ENCODE measurements at places on chromosomes 5 and 9.

- DNase-seq, result no peak
Measured at GRCh38 chr9:7150153-7150890, 392.5 kb downstream of the KDM4C start.

DNA sequence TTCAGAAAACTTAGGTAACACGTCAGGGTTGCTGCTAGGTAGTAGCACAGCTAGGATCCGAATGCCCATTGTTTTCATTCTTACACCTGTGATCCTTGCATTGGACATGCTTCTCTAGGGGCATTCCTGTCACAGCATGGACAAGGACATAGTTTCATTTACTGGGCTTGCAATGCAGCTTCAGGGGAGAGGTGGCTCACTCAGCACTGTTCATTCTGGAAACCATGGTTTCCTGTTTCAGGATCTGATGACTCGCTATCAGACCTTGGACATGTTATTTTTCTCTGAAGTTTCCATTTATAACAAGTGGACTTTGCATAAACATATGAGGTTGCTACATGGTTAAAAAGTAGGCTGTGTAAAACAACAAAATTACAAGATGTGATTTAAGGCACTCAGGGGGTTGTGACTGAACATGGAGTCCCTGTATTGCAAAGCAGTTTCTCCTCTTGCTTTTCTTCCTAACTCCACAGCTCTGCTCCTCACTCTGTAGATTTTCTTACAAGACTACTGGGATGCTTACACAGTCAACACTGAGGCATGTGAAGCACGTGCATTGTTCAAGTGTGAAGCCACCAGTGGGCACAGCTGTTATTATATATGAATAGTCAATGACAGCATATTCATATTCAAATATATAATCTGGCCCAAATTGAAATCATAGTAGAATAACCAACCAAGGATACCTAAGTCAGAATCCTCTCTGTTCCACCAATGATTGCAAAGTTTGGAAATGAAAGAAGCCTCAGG is 66.1 kb upstream of the STK32A start:
- no peak for DNase-seq

- DNase-seq, result no peak
Measured at GRCh38 chr9:114820776-114821501, 15.1 kb upstream of the TNFSF15 start.

DNA sequence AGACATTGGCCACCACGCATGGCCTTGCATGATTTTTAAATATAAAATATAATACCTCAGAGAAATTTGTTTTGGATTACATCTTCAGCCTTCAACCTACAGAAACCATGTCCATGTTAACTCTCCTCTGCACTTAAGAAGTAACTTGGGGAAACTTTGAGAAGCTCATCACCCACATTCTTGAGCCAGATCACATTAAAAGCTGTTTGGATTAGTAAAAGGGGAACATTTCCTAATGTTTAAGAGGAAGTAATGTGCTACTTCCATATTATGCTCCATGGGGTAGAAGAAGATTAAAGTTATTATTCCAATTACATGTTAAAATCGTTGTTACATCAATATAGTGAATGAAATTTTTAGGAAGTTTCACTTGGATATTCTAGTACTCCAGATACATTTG is 10.4 kb upstream of the CEP120 start:
- DNase-seq, result no peak

DNA sequence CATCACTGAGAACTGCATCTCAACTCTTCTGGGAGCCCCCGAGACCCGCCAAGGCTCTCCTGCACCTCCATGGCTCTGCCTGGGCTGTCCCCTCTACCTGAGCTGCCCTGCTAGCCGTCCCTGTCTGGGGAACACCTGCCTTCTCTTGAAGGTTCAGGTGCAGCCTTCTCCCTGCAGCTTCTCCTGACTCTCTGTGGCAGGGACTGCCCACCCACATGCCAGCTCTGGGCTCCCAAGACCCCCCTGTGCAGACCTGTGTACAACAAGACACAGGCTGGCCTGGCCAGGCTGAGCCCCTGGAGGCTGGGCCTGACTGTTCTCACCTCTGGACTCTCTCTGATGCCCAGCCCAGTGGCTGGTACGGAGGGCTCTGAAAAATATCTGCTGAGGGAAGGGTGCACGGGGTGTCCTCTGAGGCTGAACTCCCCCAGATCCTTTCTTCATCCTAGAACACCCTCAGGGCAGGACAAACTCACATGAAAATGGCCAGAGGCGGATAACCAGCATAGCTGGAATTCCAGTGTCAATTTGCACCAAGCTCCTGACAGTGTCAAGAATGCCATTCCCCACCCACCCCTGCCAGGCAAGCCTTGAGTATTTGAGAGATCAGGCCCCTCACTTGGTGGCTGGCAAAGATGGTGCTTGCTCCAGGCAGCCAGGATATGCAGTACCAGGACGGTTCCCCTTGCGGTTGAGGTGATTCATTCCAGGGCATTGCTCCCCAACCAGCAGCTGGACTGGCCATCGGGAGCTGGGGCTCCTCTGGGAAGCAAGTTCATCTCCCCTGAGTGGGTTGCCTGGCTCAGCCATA is 40.9 kb upstream of the SLC25A51 start:
- DNase-seq, result no peak

DNA sequence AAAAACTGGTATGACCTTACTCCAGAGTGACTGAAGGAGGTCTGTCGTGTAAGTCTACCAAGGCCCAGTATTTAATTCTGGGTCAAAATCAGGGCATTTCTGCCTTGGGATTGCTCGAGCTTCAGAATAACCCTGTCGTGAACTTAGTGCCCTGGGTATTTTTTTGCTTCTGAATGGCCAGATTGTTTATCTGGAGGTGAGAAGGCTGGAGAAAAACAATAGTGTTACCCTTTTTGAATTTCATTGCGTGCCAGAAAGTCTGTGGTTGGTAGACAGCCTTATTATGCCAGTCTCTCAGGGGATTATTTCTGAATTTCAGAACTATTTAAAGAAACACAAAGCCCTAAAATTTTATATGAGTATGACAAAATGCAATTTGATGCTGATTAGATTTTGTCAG is 323.4 kb downstream of the CSNK1G3 start:
- no peak for DNase-seq

DNA sequence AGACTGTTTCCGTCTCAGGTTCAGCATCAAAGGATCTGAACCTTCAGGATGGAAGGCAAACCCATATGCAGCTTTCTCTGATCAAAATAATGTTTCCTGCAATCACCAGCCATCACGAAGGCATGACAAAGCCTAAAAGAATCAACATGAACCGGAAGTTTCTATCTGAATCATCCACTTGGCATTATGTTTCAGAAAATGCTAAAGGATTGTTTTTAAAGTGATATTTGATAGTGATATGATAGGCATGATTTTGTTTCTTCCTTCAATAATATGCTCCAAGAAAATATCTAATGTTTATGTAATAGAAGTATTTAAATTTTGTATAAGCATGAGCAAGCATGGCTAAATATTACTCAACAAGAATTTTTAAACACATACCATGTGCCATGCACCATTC is 219.6 kb downstream of the PLK2 start:
- DNase-seq, result no peak

DNA sequence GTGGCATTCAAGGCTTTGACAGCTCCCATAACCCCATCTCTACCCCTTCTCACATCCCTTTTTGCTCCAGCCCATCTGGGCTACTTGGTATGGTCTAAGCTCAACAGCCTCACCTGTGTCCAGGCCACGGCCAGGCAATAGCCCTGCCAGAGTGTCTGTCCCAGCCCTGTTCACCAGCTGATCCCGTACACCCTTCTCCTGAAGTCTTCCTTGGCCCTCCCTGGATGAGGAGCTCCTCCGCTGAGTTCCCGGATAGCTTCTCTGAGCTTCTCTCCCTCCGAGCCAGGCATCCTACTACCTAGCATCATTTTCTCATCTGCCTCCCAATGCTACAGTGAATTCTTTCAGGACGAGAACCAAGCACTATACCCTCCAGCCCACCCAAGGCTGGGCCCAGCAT is 208.2 kb downstream of the DAB2IP start:
- DNase-seq, result no peak

DNA sequence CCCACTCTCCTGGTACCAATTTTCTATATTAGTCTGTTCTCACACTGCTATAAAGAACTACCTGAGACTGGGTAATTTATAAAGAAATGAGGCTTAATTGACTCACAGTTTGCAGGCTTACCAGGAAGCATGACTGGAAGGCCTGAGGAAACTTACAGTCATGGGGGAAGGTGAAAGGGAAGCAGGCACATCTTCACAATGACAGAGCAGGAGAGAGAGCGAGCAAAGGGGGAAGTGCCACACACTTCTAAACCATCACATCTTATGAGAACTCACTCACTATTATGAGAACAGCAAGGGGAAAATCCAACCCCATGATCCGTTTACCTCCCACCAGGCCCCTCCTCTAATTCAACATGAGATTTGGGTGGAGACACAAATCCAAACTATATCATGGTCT is 72.2 kb downstream of the ATG10 start:
- DNase-seq, result no peak

DNA sequence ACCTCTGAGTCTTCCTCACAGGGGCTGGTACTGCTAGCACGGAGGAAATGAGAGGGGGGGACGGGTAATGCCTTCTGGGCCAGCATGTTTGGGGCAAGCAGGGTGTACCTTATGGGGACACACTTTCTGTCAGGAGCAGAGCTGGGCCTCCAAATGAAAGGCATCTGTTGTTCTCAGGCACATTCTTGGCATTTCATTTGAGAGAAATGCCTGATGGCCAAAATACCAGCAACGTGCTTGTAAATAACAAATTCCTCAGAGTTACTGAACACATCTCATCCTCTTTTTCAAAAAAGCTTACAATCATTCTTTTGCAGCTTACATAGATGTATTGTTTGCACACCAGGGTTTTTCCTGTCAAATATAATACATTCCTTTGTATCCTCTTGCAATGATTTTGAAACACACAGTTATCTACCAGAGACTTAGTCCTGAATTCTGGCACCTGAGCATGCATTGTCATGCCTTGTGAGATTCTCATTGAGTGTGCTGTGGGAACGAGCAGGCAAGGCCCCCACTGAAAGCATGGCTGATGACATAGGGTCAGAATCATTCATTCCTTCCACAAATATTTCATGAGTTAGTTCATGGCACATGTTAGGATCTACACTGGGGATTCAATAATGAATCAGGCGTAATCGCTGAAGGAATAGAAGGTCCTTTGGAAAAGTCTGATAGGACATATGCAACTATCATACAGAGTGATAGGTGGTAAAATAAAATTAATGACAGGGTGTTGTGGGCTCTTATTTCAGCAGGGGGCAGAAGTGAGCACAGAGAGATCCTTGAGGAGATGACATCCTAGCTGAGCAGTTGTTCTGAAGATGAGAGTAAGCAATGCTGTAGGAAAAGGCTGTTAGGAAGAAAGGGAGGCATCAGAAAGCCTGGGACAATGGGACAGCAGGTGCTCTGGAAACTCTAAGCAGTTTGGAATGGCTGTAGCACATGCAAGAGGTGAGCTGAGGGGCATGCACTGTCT is 260.9 kb upstream of the TUT7 start:
- no peak for DNase-seq

DNA sequence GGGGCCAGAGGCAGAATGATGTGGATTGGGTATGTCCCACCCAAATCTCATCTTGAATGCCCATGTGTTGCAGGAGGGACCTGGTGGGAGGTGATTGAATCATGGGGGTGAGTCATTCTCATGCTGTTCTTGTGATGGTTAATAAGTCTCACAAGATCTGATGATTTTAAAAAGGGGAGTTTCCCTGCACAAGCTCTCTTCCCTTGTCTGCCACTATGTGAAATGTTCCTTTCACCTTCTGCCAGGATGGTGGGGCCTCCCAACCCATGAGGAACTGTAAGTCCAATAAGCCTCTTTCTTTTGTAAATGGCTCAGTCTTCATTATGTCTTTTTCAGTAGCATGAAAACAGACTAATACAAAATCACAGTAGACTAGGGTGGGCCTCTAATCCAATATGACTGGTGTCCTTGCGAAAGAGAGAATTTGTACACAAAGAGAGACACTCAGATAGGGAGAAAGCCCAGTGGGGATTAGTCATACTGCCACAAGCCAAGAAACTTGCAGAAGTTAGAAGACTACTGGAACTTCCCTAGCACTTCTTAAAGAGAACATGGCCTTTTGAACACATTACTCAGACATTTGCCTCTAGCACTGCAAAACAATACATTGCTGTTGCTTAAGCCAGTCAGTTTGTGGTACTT is 68.4 kb downstream of the ANXA1 start:
- no peak for DNase-seq

- DNase-seq, result no peak
Measured at GRCh38 chr5:36363101-36363500, 61.4 kb upstream of the RANBP3L start.

- DNase-seq, result no peak
Measured at GRCh38 chr5:55855509-55855908, 4.4 kb downstream of the IL31RA start.

GRCh38 chr9:112125951-112126388 is 49.1 kb downstream of the SUSD1 start:
- no peak for DNase-seq

DNA sequence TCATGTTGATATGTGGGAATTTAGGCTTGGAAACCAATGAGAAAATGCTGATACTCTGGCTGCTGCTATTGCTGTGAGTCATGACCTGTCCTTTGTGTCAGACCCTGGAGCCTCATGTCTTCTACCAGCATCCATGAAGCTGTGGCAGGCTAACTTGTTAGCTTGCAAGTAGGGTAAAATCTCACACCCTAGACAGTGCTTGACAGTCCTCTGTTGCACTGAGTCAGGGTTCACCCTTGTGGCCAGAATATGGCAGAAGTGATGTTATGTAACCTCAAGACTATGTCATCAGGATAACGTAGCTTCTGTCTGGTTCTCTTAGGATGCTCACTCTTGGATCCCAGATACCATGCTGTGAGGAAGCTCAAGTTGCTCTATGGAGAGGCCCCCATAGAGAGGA is 110.8 kb downstream of the LHX2 start:
- DNase-seq, result no peak

GRCh38 chr5:37988454-37989046 is 148.7 kb upstream of the GDNF start:
- no peak for DNase-seq

DNA sequence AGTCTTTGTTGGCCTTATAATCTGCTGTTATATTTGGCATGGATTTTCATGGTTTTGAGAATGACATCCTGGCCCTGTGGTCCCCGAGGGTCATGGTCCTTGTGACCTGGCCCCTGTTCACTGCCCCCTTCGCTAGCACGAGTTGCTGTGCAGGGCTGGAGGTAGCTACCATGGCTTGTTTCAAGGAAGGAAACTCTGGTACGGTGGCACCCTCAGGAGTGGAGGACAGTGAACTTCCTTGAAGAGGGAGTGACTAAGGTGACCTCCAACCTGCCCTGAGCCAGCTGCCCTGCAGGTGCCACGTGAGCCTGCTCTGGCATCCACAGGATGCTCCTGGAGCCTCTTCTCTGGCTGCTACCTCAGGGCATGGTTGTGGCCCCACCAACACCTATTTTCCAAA is 62.1 kb downstream of the MTAP start:
- no peak for DNase-seq

GRCh38 chr9:115443890-115444289 is 325.9 kb upstream of the TNC start:
- no peak for DNase-seq

Measured in sigmoid colon (tissue), 7 donors.